AG04450 (cell line): ENCODE measurements at places on chromosomes 1 and 21.

DNA sequence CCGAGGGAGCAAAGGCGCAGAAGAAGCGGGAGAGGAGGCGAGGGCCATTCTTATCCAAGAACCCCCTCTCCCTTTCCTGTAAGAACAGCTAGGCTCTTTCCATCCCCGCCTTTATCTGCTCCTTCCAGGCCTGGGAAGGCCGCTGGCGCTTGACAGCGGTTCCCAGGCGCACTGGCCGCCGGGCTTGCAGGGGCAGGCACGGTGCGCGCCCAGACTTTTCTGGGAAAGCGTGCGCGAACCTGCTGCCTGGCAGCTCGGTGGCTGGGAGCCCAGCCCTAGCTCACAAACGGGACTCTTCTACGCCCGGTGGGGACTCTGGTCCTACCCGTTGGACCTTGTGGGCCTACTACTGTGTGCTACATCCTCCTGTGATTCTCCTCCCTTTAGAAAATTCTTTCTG lies 8.8 kb upstream of the IFNLR1 start:
- no peak for DNase-seq

- no peak for DNase-seq
Measured at GRCh38 chr1:111192658-111193519, 7.6 kb downstream of the DENND2D start.

GRCh38 chr1:225846331-225847310 lies 35.6 kb downstream of the TMEM63A start:
- no peak for DNase-seq

GRCh38 chr21:34822942-34823341 lies 154.1 kb downstream of the CLIC6 start:
- DNase-seq: no peak

DNA sequence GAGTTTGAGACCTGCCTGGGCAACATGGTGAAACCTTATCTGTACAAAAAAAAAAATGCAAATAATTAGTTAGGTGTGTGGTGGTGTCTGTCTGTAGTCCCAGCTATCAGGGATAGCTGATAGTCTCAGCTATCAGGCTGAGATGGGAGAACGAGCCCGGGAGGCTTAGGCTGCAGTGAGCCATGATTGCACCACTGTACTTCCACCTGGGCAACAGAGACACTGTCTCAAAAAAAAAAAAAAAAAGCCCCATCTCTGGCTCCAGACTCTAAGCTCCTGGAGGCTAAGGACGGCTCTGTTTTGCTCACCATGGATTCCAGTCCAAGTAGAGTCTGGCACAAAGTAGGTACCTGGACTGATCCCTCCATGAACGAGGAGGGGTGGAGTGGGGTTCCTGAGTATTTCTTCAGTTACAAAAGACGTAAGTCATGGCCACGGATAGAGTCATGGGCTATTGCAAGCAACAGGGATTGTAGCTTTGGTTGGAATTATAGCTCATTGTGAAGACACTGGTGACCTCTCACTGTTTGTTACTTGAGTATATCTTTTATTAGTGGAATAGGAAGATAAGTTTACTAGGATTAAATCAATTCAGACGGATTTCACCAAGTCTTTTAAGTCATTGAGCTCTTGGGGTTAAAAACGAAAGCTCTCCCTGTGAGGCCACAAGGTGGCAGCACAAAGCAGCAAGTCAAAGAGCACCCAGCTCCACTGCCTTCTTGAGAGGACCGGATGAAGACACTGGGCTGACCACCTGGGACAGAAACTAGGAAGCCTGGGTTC lies 35.6 kb upstream of the TMEM61 start:
- DNase-seq: peak; percentile 63

DNA sequence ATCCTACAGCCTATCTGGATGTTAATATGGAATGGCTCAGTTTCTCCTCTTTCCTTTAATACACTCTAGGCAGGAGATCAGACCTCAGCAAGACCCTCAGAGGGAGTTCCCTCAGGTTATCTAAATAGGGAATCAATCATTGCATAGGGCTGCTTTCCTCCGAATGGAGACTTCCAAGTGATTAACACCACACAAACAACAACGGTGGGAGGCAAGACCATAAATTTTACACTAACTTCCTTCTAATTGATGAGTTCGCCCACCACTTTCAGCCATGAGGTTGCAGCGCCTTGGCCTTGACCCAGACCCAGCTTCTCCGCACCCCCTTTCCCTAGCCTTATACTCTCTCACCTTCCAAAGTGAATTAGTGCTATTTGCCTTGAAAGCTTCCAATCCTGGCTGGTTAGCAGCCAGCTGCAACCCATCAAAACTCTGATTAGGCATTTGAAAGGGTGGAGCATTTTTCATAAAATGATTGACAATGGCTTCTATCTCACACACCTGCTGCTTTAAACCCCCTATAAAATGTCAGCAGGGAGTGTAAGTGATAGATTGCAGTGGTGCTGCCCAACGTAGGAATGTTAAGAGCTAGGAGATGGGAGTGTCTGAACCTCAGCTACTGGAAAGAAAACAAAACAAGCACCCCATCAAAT lies 534.9 kb upstream of the USP24 start:
- DNase-seq: no peak

DNA sequence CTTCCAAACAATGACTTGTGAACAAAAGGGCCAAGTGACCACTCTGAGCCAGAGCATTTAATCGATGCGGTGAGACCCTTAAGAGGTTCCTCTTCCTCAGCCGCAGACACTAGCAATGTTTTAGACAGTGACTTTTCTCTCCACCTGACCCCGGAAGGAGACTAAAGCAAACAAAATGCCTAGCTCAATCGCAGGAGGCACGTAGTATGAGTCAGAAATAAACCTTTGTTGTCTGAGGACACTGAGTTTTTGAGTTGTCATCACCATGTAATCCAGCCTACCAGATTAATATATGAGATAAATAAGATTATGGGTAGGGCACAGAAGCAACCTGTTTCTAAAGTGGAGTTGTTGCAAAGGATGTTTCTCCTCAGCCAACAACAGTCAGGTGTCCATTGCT lies 326.2 kb upstream of the DUSP10 start:
- DNase-seq: no peak

GRCh38 chr1:1914101-1914970 lies 724 bp upstream of the CALML6 start:
- no peak for DNase-seq

DNA sequence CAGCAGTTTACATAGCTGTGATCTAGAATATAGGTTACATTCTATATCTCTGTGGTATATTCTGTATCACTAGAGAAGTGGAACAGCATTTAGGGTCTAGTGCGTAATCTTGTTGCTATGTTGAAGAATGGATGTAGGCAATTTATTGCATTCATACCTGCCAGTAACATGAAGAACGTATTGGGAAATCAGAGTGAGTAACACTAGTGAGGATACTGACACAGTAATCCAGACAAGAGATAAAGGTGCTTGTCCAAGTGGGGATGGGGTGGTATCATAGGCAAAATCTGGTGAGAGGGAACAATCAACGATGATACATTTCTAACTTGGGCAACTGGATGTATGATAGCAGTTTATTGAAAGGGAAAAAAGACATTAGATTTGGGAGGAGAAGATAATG lies 9.8 kb downstream of the PPP2R5A start:
- no peak for DNase-seq

- DNase-seq: no peak
Measured at GRCh38 chr1:118900643-118901440, 87.3 kb downstream of the TBX15 start.

- DNase-seq: no peak
Measured at GRCh38 chr1:83571536-83571935, 427.4 kb downstream of the TTLL7 start.

DNA sequence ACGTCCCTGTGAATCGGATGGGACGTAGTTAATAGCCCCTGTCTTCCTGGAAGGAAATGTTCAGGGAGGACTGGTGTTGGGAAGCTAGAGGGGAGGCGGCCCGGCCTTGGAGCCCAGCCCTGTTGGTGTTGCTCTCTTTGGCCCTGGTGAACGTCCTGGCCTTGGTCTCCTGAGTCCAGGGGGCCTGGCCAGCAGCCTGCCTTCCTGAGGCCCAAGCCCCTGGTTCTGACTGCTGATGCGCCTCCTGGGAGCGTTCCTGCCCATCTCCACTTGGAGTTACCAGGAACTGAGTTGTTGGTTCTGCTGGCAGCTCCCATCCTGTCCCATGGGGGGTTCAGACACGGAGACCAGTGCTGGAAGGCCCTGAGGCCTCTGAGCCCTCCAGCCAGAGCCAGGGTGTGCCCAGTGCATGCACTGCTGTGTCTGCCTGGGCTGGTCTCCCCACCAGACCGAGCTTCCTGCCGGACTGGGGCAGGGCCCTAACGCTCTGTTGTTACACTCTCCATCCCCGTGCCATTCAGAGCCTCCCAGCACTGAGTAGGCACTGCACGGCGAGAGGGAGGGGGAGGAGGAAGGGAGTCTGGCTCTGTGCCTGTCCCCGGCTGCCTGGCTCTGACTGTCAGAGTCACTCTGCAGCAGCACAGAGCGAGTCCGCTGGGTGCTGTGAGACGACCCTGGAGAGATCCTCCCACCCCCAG lies 382.5 kb upstream of the VAMP3 start:
- DNase-seq: no peak

DNA sequence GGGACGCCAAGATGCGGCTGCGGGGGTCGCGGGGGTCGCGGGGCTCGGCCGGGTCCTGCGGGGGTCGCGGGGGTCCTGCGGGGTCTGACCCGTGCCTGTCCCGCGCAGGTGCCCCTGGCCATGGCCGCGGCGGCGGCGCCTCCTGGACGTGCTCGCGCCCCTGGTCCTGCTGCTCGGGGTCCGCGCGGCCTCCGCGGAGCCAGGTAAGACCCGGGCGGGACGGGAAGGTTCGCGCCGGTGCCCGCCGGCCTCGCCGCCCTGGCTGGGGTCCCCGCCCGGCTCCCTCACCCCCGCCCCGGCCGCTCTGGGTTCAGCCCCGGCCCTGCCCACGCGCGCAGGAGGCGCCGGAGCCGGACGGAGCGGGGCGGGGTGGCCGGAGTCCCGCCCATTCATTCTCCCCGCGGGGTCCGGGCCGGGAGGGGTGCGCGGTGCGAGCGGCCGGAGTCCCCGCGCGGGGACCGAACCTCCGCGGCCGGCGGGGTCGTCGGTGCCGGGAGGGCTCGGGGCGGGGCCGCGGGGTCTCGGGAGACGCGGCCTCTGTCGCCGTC lies 380 bp downstream of the COL18A1 start:
- no peak for DNase-seq

DNA sequence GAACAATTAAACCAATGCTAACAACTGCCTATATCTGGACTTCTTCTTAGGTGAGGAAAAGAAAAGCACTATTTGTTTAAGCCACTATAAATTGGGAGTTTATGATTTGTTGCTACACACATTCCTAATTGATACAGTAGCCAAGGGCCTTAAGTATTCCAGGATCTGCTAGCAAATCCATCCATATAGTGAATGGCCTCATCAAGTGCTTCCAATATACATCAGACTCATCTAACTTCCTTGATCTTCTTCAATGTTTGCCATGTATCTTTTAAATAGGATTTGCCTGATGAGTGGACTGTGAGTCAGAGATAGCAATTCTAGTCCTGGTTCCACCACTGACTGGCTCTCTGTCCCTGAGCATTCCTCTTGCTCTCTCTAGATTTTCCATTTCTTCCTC lies 430.2 kb downstream of the OMA1 start:
- no peak for DNase-seq

DNA sequence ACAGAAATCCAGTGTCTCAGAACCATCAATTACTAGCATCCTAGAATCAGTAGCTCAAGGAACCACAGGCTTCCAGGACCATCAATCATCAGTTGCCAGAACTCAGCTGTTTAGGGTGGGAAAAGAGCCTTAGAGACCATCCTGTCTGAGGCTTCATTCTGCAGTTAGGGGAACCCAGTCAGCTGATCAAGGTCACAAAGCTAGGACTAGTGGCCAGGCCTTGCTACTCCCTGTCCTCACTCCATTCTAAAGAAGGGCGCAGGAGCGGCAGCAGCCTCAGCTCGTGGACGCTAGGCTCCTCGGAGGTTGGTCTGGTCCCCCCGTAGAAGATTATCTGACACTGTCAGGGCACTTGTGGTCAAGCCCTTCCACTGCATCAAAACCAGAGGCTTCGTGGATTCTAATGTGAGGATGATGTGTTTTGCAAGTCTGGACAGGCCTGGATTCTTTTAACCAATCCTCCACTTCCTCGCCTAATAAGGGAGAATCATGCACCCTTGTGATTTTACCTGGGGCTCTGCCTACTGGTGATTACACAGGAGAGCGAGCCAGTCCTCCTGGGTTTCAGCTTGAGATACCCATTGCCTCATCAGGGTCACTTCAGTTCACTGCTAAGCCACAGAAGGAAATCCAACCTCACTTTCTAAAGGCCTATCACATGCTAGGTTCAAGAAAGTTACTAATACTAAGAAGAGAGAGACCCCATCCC lies 41.7 kb upstream of the IFFO2 start:
- no peak for DNase-seq
